Esophagus squamous epithelium (tissue), 5 donors: ENCODE measurements at places on chromosomes 16 and 17.

DNA sequence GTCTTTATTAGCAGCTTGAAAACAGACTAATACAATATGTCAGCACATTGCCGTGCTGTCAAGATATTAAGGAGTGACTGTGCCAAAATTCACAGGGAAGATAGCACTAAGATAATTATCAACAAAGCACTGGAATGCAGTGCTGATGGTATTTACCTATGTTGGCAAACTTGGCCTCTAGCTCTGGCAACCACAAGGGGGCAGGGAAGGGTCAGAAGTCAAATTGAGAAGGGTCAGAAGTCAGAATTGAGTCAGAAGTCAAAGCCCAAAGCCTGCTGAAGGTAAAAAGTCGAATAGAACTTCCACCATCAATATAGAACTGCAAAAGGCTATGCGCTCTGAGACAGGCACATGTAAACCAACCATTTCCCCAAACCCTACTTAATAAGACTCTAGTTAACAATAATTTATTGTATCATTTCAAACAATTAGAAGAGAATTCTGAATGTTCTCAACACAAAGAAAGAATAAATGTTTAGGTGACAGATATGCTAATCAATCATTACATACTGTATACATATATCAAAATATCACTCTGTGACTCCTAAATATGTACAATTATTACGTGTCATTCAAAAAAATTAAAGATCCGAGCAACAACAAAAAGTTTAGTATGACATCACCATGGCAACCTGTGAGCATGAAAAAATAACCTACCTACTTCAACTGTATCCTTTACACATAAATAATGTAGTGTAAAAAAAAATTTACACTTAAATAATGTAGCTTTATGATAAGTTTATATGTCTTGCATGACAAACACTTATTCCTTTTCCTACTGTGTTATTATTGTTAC lies 916.1 kb downstream of the KCNJ2 start:
- DNase-seq: no peak

GRCh38 chr16:13507530-13507929 lies 412.4 kb upstream of the ERCC4 start:
- no peak for DNase-seq

DNA sequence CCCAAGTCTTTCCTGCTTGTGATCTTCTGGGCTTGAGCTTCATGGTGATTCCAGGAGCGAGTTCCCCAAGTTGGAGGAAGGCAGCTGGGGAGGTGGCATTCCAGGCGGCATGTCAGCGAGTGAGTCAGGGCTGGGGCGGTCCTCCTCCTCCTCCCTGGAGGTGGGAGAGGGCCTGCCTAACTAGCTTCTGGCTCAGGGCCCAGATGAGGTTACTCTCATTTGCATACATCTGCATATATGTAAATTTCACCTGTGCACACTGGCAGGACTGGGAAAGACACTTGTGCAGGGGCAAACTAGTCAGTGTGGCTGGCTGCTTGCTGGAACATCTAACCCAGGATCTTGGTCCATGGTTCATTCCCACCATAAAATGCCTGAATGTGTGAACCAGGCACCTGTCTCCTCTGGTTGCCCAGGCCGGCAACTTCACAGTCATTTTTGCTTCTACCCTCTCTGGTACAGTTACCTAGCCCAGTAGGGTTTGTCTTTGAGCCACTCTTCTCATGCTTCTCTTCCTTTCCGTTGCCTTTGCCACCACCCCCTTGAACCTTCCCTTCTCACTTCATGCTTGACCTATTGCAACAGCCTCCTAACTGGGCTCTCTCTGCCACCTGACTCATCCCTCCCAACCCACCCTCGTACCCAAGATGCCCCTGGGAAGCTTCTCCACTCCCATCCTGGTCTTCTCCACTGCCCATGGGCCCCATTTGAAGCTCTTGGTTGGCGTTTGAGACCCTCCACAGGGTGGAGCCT lies 9.6 kb upstream of the DLX4 start:
- no peak for DNase-seq

DNA sequence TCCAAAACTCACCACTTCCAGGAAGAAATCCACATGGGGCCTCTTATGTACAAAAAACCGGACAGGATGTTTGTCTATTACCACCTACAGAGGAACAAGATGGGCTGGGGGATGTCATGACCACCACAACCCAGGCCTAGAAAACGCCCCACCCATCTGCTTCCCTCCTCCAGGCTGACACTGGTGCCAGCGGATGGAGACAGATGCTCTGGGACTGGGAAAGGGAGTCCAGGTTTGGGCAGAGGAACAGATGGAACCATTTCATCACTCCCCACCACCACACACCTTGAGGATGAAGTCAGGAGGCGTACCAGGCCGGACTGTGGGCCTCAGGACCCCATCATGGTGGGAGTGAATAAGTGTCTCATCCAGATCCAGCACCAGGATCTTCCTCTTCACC lies 4.5 kb upstream of the GABARAP start:
- no peak for DNase-seq

DNA sequence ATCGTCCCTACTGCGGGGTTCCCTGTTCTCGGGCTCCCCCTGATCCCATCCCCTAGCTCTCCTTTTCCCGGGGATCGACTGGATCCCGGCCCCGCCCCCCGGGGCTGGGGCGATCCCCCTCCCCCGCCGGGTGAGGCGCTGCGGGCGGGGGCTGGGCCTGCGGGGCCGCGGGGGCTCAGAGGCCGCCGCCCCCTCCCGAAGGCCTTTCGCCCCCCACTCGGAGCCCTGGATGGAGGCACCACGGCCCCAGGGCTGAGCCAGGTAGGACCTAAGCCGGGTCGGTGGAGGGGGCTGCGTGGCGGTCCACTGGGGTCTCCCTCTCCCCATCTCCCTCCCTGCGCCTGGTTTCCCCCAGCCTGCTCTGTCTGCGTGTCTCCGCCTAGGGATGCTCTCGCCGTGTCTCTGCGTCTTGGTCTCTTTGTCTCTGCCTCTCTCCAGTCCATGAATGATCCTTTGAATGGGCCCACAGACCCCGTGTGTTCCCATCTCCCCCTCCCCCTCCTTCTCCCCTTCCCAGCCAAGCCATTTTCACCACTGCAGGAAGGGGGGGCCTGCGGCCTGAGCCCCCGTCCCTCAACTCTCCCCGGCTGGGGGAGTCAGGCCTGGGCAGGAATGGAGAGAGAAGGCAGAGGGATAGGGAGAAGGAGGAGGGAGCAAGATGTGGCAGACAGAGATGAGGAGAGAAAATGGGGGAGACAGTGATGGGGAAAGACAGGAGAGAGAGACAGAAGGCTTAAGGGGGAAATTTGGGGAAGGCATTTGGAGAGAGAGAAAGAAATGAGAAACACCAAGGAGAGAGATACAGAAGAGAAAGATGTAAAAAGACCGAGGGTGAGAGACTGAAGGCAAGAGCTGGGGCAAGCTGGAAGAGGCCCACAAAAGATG lies 1.7 kb upstream of the TMEM256 start:
- DNase-seq: no peak

GRCh38 chr16:490768-491167 lies 36.7 kb upstream of the CAPN15 start:
- no peak for DNase-seq

GRCh38 chr16:8905795-8906591 lies 23.8 kb downstream of the LITAFD start:
- no peak for DNase-seq

DNA sequence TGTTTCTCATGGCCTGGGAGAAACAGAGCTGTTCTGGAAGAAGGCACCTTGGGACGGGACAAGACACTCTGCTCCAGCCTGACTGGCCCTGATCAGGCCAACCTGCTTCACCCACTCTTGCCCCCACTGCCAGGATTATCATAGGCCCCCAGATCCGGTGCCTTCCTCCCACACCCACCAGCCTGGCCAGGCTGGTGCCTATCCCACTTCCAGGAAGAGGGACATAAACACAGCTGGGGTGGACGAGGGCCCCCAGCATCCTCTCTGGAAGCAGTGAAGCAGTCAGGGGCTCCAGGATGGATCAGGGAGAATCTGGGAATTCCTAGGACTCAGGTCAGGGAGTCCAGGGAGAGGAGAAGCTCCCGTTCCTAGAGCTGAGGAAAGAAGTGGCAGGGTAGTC lies 16.9 kb upstream of the ITGA3 start:
- no peak for DNase-seq

GRCh38 chr17:66347661-66348514 lies 45.5 kb downstream of the PRKCA start:
- no peak for DNase-seq

DNA sequence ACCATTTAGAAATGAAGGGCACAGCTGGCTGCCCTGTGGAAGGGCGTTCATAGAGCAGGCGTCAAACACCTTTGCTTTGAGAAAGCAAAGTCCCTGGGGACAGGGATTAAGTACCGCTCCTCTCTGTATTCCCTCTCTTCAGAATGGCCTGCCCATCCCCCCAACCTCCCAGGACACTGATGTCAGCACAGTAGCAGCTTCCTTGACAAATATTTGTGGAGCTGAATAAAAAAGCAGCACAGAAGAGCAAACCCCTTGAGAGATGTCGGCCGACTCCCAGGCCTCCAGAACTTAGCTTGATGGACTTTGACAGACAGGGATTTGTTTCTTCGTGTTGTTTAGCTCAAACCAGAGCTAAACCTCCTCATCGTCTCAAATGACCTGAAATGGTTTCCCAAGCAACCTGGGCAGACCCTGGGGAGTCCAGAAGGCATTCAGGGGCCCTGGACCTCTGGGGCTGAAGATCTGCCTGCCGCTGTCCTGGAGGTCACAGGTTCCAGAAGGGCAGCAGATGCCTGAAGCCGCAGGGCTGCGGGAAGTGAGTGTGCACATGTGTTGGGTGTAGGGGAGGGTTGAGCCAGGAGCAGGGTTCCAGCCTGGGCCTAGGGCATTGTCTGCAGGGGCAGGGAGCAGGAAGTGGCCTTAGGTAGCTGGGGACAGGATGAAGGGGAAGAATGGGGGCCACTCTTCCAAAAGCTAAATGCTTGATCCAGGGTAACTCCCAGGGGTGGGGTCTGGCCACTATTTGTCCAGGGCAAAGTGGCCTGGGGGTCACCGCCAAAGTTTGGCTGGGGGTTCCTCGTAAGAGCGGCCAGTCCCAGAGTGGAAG lies 42.3 kb upstream of the NKD1 start:
- DNase-seq: no peak

DNA sequence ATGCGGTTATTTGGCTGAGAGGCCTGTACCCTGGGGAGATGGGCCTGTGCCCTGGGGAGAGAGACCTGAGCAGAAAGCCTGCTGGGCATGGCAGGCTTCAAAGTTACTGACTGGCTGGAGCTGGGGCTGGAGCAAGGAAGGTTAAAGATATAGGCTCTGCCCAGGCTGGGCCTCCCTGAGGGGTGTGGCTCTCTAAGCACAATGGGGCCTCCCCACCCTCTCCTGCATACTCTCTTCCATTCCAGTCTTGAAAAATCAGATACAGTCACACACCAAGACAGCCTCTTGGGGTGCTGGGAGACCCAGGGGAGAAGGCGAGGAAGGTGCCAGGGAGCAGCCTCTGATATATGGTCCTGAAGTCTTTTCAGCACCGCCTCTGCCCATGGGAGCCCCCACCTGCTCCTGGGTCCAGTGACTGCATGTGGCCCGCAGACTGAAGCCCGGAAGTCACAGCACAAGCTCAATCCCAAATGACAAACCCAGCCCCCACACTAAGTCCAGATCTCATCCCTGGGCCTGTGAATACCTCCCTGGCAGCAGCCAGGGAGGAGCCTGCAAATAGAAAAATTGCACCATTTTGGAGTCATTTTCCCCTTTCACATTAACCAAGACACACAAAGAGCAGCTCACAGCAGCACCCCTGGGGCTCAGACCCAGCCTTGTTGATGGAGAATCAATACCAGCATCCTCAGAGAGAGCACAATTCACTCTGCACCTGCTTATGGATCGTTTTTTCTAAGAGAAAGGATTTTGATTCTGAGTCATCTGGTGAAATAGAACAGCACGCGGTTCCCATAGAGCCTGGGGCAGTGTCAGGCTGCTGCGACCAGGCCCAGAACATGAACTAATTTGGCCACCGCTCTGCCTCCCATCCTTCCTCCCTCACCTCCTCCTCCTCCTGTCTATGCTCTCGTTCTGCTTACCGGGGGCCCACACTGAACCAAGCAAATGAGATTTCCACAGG lies 25.6 kb upstream of the CACNG1 start:
- DNase-seq: no peak

DNA sequence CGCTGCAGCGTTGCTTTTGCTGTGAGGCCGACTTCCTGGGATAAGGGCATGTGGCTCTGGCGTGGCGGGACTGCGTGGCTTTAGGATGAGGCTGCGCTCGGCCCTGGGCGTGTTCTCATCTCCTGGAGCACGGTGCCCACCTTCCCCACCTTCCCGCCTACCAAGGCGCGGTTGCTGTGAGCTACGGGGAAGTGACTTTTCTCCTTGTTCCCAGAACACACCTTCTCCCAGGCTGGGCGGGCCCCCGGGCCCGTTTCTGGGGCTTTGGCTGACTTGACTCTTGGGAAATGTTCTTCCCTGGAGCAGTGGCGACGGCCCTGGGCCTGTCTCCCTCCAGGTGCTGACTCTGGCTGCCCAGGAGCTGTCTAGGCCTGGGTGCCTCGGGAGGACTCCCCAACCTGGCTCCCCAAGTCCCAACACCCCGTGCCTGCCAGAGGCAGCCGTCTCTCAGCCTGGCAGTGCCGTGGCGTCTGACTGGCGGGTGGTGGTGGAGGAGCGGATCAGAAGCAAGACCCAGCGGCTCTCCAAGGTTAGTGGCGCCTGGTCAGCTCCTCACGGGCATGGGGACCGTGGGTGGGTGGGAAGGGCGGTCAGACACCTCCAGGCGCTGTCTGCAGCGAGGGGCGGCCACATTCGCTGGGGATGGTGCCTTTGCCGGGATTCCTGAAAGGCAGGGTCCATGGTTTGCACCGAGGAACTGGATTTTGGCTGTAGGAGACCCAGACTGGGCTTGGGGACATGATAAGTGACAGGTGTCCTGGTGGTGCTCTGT lies 12.1 kb downstream of the TELO2 start:
- no peak for DNase-seq
